ENCODE measurements at places on chromosomes 16 and 17.
A peak's percentile ranks its signal among the peaks of the same experiment; 100 is the strongest.

GRCh38 chr16:31458073-31458843 is 1.0 kb upstream of the ARMC5 start:
- DNase-seq, result peak; percentile 2

DNA sequence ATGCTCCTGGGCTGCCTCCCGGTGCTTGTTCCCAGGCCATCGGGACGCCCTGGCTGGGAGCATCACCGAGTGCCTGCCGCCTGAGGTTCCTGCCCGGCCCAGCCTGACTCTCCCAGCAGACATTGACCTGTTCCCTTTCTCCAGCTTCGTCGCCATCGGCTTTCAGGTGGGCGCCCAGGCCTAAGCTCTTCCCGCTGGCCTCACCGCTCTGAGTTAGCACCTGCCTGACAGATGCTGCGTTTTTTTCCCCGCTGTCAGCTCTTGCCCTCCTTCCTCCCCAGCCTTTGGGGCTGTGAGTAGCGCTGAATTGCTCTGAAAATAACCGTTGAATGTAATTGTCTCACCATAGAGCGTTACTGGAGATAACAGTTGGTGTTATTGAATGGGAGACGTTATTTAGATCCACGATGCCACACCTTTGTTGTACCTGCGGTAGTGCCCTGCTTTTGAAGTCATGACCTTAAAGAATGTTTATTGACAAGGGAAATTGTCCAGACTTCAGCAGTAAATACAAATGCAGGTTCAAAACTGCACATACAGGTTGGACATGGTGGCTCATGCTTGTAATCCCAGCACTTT is 21.3 kb upstream of the SMIM5 start:
- no peak for DNase-seq

GRCh38 chr17:18093616-18094408 is 6.1 kb downstream of the DRG2 start:
- no peak for DNase-seq

DNA sequence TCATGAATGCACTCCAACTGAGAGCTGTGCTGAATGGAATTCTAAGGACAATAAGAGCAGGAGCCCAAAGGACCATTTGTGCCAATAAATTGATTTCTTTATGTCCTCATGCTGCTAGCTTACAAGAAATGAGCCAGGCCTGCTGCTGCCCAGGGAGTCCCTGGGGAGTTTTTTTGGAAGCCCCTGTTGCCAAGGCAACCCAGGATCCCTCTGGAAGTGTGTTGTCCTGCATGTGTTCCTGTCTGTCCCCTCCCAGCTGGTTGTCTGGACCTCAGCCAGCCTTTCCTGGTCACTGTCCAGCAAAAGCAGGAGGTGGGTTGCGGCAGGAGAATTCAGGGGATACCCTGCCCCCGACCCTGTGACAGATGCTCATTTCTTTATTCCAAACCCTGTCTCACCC is 51.0 kb upstream of the GPRC5B start:
- no peak for DNase-seq

DNA sequence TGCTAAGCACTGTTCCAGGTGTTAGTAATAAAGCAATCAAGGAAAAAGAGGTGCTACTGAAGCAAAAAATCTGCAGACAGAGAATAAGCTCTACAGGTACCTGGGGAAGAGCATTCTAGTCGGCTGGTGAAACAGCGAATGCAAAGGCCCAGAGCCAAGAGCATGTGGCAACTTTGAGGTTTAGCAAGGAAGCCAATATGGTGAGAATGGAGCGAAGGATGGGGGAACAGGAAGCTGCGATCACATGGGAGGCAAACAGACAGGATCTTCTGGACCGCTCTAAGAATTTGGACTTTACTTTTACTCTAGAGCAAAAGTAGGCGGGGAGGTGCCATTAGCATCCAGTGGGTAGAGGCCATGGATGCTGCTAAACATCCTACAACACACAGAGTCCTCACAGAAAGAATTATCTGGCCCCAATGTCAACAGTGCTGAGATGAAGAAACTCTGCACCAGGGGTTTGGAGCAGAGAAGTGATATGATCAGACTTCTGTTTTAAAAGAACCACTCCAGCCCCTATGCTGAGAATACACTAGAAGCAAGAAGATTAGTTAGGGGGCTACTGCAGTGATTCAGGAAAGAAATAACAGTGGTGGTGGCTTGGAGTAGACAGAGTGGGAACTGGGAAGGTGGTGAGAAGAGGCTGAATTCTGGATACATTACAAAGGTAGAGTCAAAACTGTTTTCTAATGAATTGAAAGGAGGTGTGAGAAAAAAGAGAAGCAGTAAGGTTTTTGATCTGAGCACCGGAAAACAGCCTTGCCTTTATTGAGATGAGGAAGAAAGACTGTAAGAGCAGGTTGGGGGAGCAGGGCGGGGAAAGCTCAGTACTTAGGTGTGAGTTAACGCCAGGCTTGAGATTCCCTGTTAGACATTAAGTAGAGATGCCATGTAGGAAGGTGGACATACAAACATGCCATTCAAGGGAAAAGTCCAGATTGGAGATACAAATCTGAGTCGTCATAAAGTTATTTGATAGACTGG is 11.0 kb downstream of the EFTUD2 start:
- DNase-seq, result no peak

DNA sequence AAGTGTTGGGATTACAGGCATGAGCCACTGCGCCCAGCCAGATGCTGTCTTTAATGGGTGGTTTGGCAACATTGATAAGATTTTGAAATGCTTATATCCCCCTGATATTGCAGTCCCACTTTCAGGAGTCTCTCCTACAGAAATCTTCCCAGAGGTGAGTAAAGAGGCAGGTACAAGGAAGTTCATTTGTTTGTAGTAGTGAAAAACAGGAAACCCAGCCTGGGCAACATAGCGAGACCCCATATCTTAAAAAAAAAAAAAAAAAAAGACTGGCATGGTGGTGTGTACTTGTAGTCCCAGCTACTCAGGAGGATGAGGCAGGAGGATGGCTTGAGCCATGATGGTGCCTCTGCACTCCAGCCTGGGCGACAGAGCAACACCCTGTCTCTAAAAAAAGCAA is 6.2 kb upstream of the NUPR1 start:
- no peak for DNase-seq

DNA sequence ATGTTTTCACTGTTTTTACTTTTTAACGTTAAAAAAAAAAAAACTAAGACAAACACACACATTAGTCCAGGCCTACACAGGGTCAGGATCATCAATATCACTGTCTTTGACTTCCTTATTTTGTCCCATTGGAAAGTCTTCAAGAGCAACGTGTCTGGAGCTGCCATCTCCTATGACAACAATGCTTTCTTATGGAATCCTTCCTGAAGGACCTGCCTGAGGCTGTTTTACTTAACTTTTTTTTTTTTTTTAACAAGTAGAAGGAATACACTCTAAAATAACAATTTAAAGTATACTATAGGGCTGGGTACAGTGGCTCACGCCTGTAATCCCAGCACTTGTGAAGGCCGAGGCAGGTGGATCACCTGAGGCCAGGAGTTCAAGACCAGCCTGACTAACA is 71.8 kb upstream of the BCAR1 start:
- no peak for DNase-seq

GRCh38 chr17:11305524-11305923 is 64.5 kb downstream of the SHISA6 start:
- no peak for DNase-seq

DNA sequence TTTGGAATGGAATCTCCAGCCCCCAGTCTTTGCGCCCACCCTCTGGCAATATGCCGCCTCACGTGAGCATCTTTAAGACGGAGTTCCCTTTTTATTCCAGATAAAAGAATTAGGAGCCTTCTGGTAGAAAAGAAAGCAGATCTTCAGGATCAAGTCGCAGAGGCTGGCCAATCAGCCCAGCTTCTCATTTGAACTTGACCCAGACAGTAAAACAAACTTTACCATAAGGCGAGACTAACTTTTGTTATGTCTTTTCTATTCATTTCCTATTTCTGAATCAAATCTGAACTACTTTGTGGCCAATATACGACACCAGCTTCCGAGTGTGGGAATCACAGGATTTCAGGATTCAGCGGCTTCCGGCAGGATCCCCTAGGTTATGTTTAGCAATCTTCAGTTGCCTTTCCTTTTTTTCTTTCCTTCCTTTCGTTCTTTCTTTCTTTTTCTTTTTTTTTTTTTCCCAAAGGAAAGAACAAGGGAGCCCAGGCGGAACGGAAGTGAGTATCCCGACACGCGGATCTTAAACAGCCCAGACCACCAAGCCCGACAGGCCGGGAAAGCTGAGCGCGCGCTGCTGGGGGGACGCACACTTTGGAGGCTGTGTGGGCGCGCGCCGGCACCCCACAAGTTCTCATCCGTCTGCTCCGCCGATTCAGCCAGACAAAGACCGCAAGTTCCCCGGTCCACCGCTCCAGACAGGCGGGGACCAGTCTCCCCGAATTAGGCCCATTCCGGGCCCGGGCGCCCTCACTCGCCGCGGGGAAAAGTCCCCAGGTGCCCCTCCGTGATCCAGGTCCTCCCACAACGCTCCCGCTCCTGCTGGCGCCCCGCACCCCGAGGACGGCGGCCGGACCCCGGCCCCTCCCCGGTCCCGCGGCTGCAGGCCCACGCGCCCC is 633 bp downstream of the TBC1D16 start:
- no peak for DNase-seq

GRCh38 chr17:62162898-62163297 is 97.8 kb upstream of the MED13 start:
- no peak for DNase-seq

All from NCI-H1105 (cell line).